GF-D8 (cell line): ENCODE measurements at places on chromosomes 2 and 18.

GRCh38 chr2:46277431-46278190, 19.6 kb upstream of the EPAS1 start:
- DNase-seq, result no peak

GRCh38 chr2:210421916-210422315, 54.6 kb downstream of the LANCL1 start:
- peak; percentile 56 for DNase-seq

GRCh38 chr2:98912957-98913915, 22.8 kb downstream of the CRACDL start:
- DNase-seq, result no peak

DNA sequence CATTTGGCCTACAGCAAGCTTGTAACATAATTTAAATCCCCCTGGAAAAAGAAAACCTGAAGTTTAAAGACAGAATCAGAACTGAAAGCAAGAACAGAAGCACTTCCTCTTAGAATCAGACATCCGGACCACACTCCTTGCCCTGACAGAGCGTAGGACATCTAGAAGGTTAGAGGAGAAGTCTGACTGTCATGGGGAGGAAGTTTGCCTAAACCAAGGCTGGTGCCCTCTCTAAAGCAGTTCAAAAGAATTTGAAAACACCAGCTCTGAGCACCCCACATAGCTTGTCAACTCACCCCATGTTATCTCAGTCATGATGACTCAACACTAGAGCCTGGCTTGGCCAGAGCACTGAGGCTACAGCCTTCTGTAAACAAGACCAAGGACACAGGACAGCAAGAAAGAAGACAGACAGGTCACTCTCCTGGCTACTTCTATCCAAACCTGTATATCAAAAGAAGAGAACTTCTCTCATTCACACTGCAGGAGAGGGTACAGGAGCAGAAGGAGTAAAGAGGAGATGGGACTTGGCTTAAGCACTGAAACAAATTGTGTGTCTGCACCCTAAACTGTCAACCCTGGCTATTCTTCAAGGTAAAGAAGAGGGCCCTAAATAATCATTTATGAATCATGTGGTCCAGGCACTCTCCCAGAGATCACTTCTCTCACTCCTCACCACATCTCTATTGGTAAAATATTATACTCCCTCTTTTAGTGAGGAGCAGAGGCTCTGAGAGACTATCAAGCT, 198.6 kb downstream of the MEMO1 start:
- no peak for DNase-seq

DNA sequence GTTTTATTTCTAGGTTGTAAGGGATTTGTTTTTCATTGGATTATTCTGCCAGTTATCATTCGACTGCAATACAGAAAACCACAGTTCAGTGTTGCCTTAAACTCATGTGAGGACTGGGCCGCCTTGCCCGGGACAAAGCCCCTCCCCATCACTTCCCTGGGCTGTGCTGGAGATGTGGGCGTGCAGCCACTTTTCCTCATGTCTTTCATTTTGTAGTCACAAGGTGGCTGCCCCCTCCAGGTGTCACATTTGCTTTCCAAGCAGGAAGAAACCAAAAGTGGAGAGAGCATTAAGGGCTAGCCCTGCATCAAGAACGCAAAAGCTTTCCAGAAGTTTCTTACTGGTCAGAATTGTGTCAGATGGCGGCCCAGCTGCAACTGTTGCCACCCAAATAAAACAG, 492.5 kb upstream of the ID2 start:
- DNase-seq, result no peak

- DNase-seq, result no peak
These were observed 25.9 kb downstream of the MALT1 start for GRCh38 chr18:58697146-58697545.

DNA sequence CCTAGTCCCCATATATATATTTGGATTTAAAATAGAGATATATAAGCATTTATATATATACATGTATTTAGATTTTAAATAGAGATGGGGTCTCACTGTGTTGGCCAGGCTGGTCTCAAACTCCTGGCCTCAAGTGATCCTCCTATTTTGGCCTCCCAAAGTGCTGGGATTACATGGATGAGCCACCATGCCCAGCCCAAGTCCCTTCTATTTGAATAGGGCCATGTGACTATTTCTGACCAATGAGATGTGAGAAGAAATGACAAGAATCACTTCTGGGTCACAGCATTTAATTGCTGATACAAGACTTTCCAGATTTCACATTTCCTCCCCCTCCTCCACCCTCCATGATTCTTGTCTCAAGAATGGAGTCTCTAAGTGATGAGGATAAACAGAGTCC, 6.4 kb upstream of the RBM43 start:
- no peak for DNase-seq
